ENCODE measurements at places on chromosomes 12 and 14. TPM values are rescaled to one million over a fixed set of nuclear protein-coding genes. Genes with fewer than 3 reads are reported as not detected.

The NFATC4 gene
- total RNA-seq = 225 TPM

The MYF5 gene
- not detected for total RNA-seq

The TAC3 gene
- not detected for total RNA-seq

The NUDT14 gene
- total RNA-seq = 20.6 TPM

The MIPOL1 gene
- total RNA-seq = 22.5 TPM

The ASPG gene
- total RNA-seq = 0.31 TPM

The CBLN3 gene
- 0.36 TPM for total RNA-seq

The GON7 gene
- 15.4 TPM for total RNA-seq
